Stimulated activated naive CD4-positive, alpha-beta T cell (primary cell): ENCODE measurements at places on chromosomes 4 and X.
A peak's percentile ranks its signal among the peaks of the same experiment; 100 is the strongest.

- no peak for DNase-seq
These were observed 73.8 kb downstream of the CRLF2 start for GRCh38 chrX:1138476-1139184.

GRCh38 chr4:188767496-188767895 lies 628.3 kb downstream of the TRIML1 start:
- DNase-seq: no peak

GRCh38 chrX:7351926-7352325 lies 204.0 kb upstream of the PUDP start:
- no peak for DNase-seq

GRCh38 chrX:43939187-43939926 lies 33.8 kb downstream of the NDP start:
- no peak for DNase-seq

DNA sequence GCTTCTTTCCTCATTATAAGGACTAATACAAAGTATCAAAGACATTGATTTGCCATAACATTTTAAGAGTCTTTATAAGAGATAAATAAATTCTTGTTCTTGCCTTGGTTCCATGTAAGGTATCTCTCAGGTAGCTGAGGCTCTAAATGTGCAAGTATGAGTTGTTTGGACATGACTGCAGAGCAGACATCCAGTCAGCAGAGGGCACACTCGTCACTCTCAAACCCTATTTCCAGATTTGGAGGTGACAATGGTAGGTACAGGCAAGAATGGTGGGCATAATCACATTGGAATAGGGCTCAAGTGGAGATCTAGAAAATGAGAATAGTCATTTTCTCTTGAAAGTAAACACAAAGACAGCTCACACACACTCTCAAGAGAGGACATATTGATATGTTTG lies 133.3 kb upstream of the ZIC3 start:
- no peak for DNase-seq

DNA sequence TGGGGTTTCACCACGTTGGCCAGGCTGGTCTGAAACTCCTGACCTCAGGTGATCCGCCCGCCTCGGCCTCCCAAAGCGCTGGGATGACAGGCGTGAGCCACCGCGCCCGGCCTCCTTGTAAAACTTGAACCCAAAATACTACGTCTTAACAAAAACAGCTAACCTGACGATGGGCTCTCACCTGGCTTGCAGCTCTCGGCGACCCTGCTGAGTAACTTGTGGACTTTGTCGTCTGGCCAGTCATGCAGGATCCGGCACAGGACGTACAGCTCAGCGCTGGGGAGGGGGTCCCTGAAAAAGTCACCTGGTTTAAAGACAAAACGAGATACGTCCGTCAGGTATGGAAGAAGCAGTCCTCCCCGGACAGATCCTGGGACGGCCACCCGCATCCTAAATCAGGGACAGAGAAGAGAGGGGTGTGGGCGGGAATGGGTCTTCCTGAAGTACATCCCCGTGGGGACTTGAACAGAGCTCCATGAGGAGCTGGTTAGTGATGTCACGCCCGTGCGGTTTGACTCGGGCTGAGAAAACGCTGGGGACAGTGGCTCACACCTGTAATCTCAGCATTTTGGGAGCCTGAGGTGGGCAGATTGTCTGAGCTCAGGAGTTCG lies 20.7 kb upstream of the SLC25A6 start:
- no peak for DNase-seq

- no peak for DNase-seq
These were observed 103.4 kb upstream of the PDLIM3 start for GRCh38 chr4:185638548-185639301.

DNA sequence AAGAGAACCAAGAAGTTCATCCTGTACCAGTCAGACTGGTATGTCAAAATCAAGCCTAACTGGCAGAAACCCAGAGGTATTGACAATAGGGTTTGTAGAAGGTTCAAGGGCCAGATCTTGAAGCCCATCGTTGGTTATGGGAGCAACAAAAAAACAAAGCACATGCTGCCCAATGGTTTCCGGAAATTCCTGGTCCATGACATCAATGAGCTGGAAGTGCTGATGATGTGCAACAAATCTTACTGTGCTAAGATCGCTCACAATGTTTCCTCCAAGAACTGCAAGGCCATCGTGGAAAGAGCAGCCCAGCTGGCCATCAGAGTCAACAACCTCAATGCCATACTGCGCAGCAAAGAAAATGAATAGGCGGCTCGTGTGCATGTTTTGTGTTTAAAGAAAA lies 172.7 kb upstream of the MED14 start:
- DNase-seq: no peak

GRCh38 chr4:152482211-152482610 lies 53.7 kb downstream of the FBXW7 start:
- DNase-seq: no peak

- DNase-seq: no peak
These were observed 8.2 kb downstream of the SYN1 start for GRCh38 chrX:47611489-47611888.

DNA sequence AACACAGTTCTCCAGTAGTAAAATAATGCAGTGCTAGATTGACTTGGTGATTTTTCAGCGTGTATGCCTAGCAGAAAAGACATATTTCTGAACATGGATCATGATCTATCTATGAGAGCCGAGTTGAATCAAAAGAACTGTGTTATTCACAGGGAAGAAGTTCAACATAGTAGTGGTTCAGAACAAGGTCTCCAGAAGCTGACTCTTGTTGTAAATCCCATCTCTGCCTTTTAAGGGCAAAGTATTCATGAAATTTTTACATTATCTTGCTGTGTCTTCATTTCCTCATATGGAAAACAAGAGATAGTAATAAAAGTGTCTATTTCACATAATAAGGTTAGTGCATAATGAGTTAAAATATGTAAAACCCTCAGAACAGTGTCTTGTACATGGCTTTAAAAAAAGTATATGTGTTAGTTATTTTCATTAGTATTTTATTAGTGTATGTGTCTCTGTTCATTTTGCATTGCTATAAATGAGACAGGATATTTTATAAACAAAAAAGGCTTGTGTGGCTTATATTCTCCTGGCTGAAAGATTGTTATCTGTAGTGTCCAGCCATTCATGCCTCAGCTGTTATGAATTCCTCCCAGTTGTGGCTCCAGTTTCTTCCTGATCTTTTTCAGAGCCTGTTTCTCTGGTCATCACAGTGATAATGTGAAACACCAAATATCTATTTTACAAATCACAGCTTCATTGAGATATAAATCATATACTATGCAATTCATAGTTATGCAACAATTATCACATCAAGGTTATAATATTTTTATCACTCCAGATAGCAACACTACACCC lies 1351.2 kb downstream of the STIM2 start:
- no peak for DNase-seq

DNA sequence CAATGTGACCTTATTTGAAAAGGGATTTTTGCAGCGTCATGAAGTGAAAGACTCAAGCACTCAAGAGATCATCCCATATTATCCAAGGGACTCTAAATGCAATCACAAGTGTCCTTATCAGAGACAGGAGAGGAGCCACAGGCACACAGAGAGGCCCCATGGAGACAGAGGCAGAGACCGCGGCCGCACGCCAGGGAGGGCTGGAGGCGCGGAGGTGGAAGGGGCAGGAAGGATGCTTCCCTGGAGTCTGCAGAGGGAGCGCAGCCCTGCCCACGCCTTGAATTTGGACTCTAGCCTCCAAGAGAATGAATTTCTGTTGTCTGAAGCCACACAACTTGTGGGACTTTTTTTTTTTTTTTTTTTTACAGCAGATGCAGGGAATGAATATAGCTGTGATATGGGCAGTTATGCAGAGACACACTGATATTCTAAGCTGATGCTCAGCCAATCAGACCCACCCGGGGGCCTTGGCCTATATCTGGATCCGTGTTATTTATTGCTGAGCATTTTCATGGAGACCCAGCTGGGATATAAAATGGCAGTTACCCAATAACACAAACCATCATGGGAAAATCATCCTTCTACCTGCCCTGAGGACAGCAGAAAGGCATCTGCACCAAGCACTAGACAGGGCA lies 244.8 kb upstream of the PSAPL1 start:
- DNase-seq: no peak

- DNase-seq: no peak
These were observed 1718.0 kb upstream of the PCDH7 start for GRCh38 chr4:29002151-29002550.

DNA sequence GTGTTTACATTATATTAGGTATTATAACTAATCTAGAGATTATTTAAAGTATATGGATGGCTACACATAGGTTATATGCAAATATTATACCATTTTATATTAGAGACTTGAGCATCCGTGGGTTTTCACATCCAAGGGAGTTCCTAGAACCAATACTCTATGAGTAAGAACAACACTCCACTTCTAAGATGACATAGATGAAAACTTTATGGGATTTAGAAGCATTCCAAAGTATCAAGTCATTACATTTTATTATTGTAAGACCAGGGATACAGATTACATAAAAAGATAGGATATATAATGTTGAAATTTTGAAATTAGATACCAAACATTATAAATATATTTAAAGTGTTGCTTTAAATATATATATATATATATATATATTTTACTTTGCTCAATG lies 207.0 kb downstream of the NAP1L3 start:
- no peak for DNase-seq

GRCh38 chrX:108025954-108026600 lies 18.8 kb upstream of the VSIG1 start:
- DNase-seq: peak; percentile 48

DNA sequence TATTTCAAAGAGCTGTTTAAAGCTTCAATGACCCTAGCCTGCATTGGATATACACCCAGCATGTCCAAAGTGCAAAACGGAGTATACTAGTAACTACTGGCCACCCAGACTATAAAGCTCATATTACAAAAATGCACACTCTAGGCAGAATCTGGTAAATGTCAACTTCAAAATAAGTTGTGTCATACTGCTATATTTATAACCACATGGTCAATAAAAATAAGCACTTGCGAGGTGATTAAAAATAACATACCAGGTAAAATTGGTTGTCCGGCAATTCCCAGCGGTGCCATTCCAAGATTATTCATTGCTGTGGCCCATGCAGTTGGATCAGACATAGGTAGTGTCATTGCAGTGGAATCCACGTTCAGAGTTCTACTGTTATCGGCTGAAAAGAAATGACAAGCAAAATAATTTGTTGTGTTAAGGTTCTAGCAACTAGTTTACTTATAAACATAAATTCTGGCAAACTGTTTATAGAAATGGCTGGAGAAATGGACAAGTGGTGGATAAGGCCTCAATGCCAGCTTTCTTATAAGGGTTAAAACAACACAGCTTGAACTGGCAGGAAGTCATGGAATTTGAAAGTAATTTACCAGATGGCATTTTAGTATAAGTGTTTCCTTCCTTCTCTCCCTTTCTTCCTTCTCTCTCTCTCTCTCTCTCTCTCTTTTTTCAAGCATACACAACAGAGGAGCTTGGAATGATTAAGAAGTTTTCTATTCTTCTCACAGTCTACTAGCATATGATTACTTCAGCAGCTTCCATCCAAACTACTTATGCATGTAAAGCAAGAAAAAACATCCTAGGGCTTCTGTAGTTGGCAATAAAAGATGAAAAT lies 199.9 kb downstream of the ENOX2 start:
- no peak for DNase-seq

GRCh38 chrX:120350450-120351138 lies 11.3 kb upstream of the ATP1B4 start:
- DNase-seq: no peak

DNA sequence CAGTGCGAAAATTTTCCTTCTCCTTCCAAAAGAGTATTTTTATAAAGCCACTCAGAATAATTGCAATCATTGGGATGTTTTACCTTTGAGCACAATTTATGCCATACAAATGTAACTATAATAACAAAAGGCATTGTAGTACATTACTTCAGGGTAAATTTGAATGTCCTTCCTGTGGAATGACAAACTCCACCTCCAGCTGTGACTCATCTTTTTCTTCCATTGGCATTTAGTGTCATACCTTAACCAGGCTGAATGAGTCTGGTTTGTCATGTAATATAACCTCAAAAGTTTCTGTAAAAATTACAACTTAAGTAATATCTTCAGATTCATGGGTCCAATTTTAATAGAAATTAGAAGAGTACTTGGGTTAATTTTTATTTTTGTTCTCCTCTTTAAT lies 93.3 kb downstream of the TMEM47 start:
- DNase-seq: no peak

GRCh38 chrX:43627147-43627546 lies 29.0 kb upstream of the MAOA start:
- DNase-seq: no peak
